Stimulated activated CD4-positive, alpha-beta T cell treated with anti-CD3 and anti-CD28 coated beads, Interleukin-1b, Interleukin-23, amount 100 ng/mL, for 1 hour (primary cell): ENCODE measurements at places on chromosomes 1 and 21.

- no peak for DNase-seq
These were observed 38.1 kb downstream of the SLC44A3 start for GRCh38 chr1:94858276-94858675.

- DNase-seq = no peak
These were observed 338.3 kb downstream of the SIPA1L2 start for GRCh38 chr1:232291681-232292080.

DNA sequence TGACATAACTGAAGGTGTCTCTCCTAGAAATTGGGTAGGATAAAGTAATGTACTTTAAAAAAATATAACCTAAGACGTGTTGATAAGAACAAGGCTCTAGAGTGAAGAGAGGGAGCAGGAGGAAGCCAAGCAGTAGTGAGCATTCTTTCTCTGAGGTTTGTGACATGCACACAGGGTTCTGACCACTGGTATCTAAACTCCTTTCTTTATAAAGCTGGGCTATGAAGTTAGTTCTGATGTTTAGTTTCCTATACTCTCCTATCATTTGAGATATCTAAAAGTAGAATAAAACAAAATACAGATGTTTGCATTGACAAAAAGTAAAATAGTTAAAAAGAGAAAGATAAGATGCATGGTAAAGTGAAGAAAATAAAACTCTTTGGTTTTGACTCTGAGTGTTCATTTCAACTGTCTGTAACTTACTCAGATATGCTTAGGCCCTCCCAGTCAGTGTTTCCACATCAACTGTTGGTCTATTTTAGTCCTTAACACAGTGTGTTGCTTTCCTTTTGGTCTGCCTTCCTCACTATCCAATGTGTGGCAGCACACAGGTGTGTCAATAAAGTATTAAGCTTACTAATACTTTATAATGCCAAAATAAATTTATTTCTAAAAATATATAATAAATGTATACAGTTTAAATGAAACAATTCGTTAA is 543.5 kb downstream of the PTPRC start:
- no peak for DNase-seq

DNA sequence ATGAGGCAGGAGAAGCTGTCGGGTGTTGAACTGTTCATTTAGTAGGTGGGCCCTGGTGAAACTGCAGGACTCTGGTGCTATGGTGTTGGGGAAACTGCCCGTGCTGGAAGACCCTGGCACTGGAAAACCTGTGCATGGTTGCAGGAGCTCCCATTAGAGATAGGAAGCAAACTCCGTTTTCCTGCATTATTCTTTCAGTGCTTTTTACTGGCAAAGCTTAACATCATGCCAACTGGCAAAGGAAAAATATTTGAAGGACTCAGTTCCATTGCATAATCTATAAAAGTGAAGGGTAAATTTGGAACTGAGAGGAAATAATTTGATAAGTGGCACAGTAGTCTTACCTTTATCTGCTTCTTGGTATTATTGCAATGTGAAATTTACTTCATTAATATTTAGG is 31.7 kb upstream of the MPC2 start:
- DNase-seq = no peak

DNA sequence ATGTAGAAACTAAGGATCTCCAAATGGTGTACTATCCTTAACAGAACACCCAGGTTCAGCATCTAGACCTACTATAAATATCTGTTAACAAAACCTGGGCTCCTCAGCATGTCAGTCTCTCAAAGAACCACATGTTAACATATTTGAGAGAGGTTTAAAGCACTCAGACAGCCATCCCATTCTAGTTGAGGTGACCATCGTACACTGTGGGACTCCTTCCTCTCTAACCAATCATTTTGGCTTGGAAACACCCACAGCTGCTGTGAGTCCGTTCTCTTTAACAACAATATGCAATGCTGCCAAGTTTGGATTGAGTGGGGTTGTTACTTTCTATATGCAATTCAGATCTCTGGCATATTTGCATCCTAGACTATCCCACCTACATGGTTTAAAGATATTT is 105.8 kb downstream of the MRPL39 start:
- DNase-seq = no peak

GRCh38 chr1:223233410-223234169 is 90.5 kb upstream of the TLR5 start:
- no peak for DNase-seq

DNA sequence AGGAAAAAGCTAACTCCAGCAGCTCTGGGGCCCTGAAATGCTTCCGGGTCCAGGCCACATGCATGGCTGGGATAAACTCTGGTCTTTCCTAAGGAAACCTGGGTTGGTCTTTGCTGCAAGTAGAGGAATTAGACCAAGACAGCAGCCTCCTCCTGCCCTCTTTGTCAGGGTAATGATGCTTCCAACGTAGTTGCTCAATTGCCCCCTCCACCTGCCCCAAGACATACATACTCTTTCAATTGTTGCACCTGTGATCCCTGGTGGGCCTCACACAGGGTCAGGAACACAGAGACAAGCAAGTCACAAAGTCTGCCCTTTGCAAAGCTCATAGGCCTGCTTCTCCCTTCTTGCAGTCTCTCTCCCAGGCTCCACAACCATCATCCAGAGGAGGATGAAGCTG is 41.9 kb upstream of the GRIK3 start:
- DNase-seq = no peak

DNA sequence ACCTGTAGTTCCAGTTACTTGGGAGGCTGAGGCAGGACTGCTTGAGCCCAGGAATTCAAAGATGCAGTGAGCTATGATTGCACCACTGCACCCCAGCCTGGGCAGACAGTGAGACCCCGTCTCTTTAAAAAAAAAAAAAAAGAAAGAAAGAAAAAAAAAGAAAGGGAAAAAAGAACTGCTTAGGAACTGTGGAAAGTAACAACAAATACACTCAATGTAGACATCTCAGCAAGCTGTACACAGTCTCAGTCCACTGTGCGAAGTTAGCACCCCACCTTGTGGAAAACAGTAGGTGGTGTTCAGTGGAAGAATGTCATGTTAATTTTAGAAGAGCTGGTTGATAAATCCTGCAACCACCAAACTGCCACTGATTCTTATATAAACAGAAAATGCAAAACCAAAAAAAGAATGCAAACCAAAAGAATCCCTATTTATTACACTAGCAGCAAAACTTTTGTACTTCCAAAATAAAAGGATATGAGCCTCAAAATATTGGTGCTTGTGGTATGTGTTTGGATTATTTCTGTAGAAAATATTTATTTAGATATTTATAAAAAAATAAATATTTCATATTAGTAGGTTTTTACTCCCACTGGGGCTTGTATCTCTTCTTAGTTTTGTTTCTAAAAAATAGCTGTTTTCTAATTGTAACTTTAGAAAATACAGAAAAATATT is 31.1 kb downstream of the ALG14 start:
- no peak for DNase-seq

- no peak for DNase-seq
These were observed 4.6 kb downstream of the AMIGO1 start for GRCh38 chr1:109504974-109505373.

DNA sequence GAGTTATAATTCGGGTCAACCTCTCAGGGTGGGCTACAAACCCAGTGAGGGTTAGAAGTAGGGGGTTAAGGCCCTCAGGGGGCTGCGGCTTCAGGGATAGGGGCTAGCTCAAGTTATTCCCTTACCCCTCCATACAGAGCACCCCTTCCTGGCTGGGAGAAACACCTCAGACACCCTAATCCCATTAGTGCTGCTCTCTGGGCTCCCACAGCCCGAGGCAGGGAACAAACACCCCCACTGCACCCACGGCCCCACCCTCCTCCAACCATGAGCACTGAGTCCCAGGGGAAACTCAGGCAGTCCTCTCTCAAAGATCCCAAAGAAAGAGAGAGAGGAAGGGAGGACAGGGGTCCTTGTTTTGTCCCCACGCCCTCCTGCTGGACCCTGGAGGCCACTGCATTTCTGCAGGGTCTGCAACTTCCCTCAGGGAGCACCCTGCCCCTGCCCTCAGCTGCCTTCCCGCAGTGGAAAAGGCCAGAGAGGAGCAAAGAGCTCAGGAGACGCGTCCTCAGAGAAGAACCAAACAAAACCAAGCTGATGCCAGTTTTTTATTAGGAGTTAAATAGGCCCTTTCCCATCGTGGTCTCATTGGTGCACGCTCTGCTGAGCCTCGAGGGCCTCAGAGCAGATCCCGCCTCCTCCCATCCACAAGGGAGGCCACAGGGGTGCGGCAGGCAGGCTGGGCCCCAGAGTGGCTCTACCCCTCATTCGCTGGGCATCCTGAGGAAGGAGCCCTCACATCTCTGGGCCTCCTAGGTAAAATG is 1.4 kb upstream of the S100A4 start:
- no peak for DNase-seq

- no peak for DNase-seq
These were observed 482 bp downstream of the SLC2A5 start for GRCh38 chr1:9068981-9069325.

DNA sequence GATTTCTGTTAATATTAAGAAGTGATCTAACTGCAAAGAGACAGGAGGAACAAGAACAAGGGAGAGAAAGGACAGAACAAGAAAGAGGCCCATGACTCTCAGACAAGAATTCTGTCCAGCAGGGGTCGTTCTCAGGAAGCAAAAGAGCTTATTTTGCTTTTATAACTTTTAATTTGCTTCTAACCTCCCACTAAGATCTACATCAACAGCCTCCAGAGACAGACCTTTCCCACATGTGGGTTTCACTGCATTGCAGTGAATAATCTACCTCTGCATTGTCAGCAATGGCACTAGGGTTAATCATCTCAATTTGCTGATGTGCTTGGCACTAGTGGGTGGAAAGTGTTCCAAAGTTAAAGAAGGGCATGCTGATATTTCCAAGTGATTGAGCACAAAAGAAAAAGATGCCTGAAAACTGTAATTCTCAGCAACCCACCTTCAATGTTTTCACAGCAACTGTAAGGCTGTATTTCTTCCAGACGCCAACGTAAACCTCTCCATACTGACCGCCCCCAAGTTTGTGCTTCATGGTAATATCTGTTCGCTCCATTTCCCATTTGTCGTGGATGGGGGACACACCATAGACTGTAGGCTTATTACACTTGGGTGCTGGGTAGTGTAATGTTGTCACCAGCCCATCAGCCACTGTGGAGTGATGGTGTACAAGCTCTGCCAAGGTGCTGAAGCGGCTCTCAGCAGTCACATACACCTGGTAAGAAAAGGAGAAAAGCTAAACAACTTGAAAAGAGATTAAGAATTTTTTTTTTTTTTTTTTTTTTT is 39.5 kb downstream of the TOR3A start:
- DNase-seq = peak; percentile 5

DNA sequence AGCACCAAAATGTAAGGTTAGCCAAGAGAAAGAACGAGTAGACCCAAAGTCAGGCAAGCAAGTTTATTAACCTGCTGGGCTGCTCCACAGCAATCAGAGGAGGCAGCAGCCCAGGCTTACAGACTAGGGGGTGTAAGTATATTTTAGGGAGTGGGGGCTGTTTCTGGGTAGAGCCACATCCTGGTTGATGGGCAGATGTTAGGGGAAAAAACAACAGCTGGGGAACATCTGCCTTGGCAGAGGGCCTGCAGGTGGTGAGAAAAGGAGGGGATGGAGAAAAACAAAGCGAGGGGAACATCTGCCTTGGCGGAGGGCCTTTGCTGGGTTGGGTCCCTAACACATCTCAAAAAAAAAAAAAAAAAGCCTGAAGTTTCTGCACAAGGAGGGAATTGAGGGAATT is 9.7 kb upstream of the ZBTB48 start:
- DNase-seq = no peak

- no peak for DNase-seq
These were observed 4.6 kb upstream of the TRNAU1AP start for GRCh38 chr1:28548318-28548717.

GRCh38 chr1:209829716-209830115 is 1.9 kb downstream of the UTP25 start:
- no peak for DNase-seq

DNA sequence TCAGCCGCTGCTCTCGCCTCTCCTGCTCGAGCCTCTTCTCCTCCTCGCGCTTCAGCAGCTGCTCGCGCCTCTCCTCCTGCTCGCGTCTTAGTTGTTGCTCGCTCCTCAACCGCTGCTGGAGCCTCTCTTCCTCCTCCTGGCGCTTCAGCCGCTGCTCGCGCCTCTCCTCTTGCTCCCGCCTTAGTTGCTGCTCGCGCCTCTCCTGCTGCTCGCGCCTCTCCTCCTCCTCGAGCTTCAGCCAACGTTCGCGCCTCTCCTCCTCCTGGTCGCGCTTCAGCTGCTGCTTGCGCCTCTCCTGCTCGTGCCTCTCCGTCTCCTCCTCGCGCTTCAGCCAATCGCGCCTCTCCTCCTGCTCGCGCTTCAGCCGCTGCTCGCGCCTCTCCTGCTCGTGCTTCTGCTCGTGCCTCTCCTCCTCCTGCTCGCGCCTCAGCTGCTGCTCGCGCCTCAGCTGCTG is 3.7 kb downstream of the TCHH start:
- DNase-seq = no peak

DNA sequence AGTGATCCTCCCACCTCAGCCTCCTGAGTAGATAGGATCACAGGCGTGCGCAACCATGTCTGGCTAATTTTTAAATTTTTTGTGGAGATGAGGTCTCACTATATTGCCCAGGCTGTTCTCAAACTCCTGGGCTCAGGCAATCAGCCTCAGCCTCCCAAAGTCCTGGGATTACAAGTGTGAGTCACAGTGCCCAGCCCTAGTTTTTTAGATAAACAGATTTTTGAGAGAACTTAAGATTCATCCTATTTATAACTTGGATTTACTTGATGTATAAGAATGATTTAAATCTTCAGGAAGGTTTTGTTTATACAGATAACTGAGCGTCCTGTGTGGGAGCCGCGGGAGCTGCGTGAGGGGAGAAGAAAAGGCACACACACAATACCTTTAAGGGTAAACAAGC is 26.2 kb downstream of the HEYL start:
- no peak for DNase-seq

DNA sequence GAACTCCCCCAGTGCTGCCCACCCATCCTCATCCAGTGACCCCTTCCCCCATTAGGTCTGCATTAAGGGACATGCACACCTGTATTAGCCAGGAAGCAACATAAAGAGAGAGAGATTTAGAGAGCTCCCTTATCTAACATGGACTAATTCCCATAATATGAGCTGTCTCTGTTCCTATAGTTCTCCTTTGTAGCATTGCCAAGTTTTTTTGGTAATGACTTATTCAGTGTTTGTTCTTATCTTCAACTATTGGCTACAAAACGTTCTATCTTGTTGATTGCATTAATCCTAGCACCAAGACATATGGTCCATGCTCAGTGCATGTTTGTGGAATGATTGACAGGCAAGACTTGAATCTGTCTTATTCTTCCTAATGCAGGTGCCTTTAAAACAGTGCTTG is 264.0 kb downstream of the ADGRL2 start:
- DNase-seq = no peak
